ENCODE measurements at places on chromosomes 1 and 21. TPM values are rescaled to one million over a fixed set of nuclear protein-coding genes. Genes with fewer than 3 reads are reported as not detected.

The KDF1 gene
- polyA plus RNA-seq: not detected

The S100A9 gene
- polyA plus RNA-seq: not detected

DNA sequence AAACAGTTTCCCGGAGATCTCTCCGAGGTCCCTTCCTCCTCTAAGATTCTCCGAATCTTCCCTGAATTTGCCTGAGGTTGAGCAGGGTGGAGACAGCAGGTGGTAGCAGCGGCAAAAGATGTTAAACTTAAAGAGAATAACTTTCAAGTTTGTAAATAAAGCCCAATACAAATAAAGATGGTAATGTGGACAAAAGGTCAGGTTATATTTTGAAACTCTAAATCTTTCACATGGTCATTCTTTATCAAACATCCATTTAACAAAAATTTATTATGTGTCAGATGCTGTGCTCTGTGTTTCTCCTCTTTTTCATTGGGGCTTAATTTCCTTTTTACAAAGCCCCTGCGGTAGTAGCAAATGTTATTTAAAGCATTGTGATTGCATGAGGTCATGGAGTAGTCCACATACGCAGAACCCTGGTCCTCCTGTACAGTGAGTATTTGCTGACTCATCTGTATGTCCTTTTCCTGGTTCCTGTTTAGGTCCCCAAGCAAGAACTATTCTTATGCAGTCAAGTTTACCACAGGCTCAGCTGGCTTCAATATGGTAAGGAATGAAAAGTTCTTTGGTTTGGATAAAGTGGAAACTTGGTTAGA is 119.2 kb downstream of the ITSN1 start:
- no peaks in the 10 kb centered on the region for H3K27me3 ChIP-seq
- H3K4me1 ChIP-seq: no peaks in the 10 kb centered on the region
- H3K4me3 ChIP-seq: no peak overlapping the region
- peak overlapping the region; percentile 93 for H3K27ac ChIP-seq
- H3K36me3 ChIP-seq: peaks cover 31% of the 10 kb centered on the region

DNA sequence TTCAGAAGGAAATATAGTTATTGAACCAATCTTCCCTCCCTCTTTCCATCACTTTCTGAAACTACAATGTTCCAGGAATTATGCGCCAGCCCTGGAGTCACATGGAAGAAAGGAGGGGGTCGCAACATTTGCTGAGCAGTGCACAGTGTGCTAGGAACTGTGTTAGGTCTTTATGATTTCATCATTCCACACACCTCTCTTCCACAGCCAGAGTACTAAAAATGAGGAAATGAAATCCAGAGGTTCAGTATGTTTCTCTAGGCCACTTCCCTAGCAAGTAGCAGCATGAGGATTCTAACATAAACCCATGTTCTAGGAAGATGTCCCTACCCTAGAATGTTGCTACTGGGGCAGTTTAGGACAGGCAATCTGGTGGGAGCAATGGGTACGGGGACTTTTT is 158.1 kb downstream of the SLC45A1 start:
- no peaks in the 10 kb centered on the region for H3K36me3 ChIP-seq
- peaks cover 46% of the 10 kb centered on the region for H3K4me1 ChIP-seq
- no peak overlapping the region for H3K4me3 ChIP-seq
- no peak for DNase-seq

The HSD3B1 gene
- not detected for polyA plus RNA-seq

The FLG2 gene
- polyA plus RNA-seq: not detected

- H3K27me3 ChIP-seq: no peaks in the 10 kb centered on the region
- peaks cover 2% of the 10 kb centered on the region for H3K4me1 ChIP-seq
- no peaks in the 10 kb centered on the region for H3K36me3 ChIP-seq
- H3K4me3 ChIP-seq: no peak overlapping the region
- H3K27ac ChIP-seq: no peak overlapping the region
Observed at GRCh38 chr21:17071093-17071492, 441.8 kb upstream of the CXADR start.

The MMEL1 gene
- 0.16 TPM for polyA plus RNA-seq

DNA sequence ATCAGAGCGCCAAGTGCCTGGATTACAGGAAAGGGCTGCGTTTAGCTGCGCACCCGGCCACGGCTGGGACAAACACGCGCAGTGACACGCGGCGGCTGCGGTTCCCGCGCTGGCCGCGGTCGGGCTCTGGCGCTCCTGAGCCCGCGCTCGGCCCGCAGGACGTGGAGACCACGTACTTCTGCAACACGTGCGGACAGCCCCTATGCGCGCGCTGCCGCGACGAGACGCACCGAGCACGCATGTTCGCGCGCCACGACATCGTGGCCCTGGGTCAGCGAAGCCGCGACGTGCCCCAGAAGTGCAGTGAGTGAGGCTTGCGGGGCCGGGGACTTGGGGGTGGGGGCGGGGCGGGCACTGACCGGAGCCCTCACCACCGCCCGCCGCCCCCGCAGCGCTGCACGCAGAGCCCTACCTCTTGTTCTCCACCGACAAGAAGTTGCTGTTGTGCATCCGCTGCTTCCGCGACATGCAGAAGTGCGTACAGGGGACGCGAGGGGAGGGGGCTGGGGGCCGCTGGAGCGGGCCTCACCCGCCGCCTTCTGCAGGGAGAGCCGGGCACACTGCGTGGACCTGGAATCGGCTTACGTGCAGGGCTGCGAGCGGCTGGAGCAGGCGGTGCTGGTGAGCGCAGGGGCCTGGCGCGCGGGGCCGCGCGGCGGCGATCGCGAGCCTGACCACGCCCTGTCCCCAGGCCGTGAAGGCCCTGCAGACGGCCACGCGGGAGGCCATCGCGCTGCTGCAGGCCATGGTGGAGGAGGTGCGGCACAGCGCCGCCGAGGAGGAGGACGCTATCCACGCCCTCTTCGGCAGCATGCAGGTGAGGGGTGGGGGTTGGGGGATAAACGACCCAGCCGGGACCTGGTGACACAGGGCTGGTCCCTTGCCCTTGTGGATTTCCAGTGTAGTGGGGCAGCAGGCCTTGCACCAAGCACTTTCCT is 3.1 kb downstream of the RNF207 start:
- H3K4me3 ChIP-seq: peak overlapping the region; percentile 56
- H3K4me1 ChIP-seq: no peaks in the 10 kb centered on the region
- peaks cover 11% of the 10 kb centered on the region for H3K36me3 ChIP-seq

The PCNX2 gene
- polyA plus RNA-seq: 11.2 TPM

GRCh38 chr1:231763456-231763855 is 136.9 kb downstream of the DISC1 start:
- DNase-seq: no peak
- H3K4me1 ChIP-seq: no peaks in the 10 kb centered on the region
- no peak overlapping the region for H3K4me3 ChIP-seq
- H3K27me3 ChIP-seq: no peaks in the 10 kb centered on the region
- H3K27ac ChIP-seq: no peak overlapping the region

The ZNF691 gene
- 7.2 TPM for polyA plus RNA-seq

DNA sequence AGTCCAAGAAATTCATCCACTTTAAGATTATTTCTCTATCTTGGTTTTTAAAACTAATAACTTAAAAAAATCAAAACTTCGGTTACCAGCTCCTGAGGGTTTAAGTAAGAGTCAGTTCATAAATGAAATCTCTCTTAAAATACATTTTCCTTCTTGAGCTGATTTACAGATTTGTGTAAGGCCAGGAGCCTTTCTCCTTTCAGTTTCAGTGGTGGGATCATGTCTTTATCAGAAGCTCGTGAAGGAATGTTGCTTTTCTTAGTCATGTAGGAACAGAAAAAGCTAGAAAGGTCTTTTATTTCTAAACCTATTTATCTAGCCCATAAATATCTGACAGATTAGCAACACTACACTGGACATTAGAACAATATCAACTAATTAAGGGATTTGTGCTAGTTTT is 390.2 kb downstream of the GPATCH2 start:
- H3K27ac ChIP-seq: no peak overlapping the region
- no peak overlapping the region for H3K4me3 ChIP-seq
- no peaks in the 10 kb centered on the region for H3K4me1 ChIP-seq
- H3K27me3 ChIP-seq: no peaks in the 10 kb centered on the region

DNA sequence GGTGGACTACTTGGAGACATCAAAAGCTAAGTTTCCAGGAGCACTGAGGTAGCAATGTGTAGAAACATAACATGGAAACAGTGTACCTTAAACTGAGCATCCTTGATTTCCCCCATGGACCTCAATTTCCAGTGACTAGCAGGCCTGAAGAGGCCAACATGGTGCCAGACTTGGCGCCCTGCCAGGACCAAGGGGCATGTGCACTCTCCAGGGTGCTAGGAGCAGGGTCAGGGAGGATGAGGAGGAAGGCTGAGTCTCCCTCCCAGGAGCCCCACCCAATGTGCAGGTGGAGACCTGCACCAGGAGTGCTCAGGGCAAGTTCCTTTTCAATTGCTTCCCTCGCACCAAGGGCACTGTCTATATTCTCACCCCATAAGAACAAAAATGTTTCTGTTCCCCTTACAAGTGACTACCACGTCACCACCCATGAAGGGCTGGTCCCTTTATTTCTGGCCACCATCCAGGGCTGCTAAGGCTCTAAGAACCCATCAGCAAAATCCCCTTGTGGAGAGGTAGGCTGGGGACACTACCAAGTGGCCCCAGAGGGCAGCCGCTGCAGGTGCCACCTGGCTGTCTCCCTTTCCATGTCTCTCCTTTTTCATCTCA is 39.2 kb downstream of the MX1 start:
- H3K4me3 ChIP-seq: no peak overlapping the region
- H3K27me3 ChIP-seq: peaks cover 4% of the 10 kb centered on the region
- no peaks in the 10 kb centered on the region for H3K36me3 ChIP-seq
- no peak overlapping the region for H3K27ac ChIP-seq
- DNase-seq: no peak

DNA sequence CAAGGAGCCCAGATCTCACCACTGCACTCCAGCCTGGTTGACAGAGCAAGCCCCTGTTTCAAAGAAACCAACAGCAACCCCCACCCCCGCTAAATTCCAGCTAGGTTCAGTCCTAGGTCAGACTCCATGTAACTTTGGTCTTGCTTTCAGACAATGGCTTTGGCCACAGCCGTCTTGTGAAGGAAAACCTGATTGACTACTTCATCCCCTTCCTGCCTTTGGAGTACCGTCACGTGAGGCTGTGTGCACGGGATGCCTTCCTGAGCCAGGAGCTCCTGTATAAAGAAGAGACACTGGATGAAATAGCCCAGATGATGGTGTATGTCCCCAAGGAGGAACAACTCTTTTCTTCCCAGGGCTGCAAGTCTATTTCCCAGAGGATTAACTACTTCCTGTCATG is 12.9 kb downstream of the TOR3A start:
- no peak for DNase-seq
- no peak overlapping the region for H3K27ac ChIP-seq
- H3K27me3 ChIP-seq: no peaks in the 10 kb centered on the region
- H3K4me1 ChIP-seq: peaks cover 7% of the 10 kb centered on the region
- peaks cover 40% of the 10 kb centered on the region for H3K36me3 ChIP-seq
- H3K4me3 ChIP-seq: no peak overlapping the region

- no peak overlapping the region for H3K27ac ChIP-seq
- H3K4me3 ChIP-seq: no peak overlapping the region
- H3K36me3 ChIP-seq: no peaks in the 10 kb centered on the region
- DNase-seq: no peak
- H3K27me3 ChIP-seq: no peaks in the 10 kb centered on the region
Observed at GRCh38 chr1:210415846-210416448, 87.2 kb downstream of the HHAT start.

GRCh38 chr1:2435746-2436355 is 23.5 kb upstream of the PEX10 start:
- no peak for DNase-seq
- no peaks in the 10 kb centered on the region for H3K36me3 ChIP-seq
- peaks cover 11% of the 10 kb centered on the region for H3K27me3 ChIP-seq

The CFHR2 gene
- polyA plus RNA-seq: not detected

The MMP23B gene
- polyA plus RNA-seq: 1.2 TPM

GRCh38 chr1:50308878-50309277 is 114.4 kb downstream of the DMRTA2 start:
- H3K36me3 ChIP-seq: no peaks in the 10 kb centered on the region
- peaks cover 32% of the 10 kb centered on the region for H3K4me1 ChIP-seq
- no peaks in the 10 kb centered on the region for H3K27me3 ChIP-seq
- no peak overlapping the region for H3K27ac ChIP-seq

DNA sequence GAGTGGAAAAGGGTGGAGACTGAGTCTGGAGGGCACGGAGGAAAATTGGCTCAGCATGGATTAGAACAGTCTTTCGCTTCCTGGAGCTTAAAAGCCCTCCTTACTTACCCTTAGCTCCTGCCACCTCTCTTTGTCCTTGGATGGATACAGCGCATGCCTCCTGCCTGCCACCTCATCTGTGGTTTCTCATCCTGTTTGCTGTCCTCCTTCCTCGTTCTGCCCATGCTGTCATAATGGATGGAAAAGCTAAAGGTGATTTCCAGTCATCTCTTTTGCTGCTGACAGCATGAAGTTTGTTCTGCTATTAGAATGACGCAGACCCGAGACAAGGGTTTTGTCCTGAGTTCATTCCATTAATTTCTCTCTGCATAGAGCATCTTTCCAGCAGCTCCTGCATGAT is 425.9 kb downstream of the KIF26B start:
- no peaks in the 10 kb centered on the region for H3K4me1 ChIP-seq
- H3K27me3 ChIP-seq: no peaks in the 10 kb centered on the region
- no peak overlapping the region for H3K4me3 ChIP-seq
- no peak overlapping the region for H3K27ac ChIP-seq
- no peak for DNase-seq

DNA sequence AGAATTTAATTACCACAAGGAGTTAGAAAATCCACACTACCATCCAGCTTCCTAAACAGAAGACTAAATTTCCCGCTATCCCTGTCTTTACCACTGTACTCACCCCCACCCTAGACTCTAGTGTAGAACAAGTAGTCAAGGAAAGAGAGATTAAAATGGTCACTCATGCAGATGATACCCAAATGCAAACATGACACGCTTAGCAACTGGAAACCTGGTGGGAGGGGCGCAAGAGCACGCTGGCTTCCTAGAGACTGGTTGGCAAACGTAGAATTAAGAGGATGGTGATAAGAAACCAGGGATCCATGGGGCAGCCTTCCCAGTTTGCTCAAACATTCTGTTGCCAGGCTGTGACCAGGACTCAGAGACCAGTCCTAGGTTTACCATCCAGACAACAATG is 9.9 kb upstream of the LDLRAD1 start:
- DNase-seq: peak; percentile 41
- H3K36me3 ChIP-seq: peaks cover 11% of the 10 kb centered on the region
- H3K27ac ChIP-seq: no peak overlapping the region
- H3K27me3 ChIP-seq: no peaks in the 10 kb centered on the region
- peaks cover 18% of the 10 kb centered on the region for H3K4me1 ChIP-seq
- no peak overlapping the region for H3K4me3 ChIP-seq
